Stimulated activated naive B cell treated with anti-CD40 and anti-IgM and Interleukin-4, amounts not matched to agents 10 μg/mL and 1 μg/mL and 100 μg/mL, for 72 hours (primary cell): ENCODE measurements at places on chromosomes 5 and 9.

- DNase-seq = no peak
These were observed 233.6 kb downstream of the ACTL7B start for GRCh38 chr9:108621991-108622855.

DNA sequence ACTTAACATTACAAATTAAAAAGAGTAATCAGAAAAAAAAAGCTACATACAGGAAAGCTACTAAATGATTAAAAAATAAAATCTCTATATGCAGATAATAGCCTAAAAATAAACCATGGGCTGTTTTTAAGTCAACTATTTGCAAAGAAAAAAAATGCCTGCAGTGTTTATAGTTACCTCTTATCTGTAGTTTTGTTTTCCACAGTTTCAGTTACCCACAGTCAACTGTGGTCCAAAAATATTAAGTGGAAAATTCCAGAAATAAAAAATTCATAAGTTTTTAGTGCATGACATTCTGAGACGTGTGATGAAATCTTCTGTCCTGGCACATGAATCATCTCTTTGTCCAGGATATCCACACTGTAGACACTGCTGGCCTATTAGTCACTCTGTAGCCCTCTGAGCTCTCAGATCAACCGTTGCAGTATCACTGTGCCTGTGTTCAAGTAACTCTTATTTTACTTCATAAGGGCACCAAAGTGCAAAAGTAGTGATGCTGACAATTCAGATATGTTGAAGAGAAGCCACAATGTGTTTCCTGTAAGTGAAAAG, 59.2 kb downstream of the PRELID2 start:
- no peak for DNase-seq

- no peak for DNase-seq
These were observed 248.1 kb downstream of the CDK5RAP2 start for GRCh38 chr9:120331913-120332312.

GRCh38 chr5:15506146-15506545, 6.2 kb downstream of the FBXL7 start:
- DNase-seq = no peak

- DNase-seq = no peak
These were observed 122.4 kb upstream of the NR5A1 start for GRCh38 chr9:124629600-124629999.
